ENCODE measurements at places on chromosomes 11 and 22.

GRCh38 chr22:35448523-35448922, 48.6 kb downstream of the MCM5 start:
- no peak for DNase-seq

DNA sequence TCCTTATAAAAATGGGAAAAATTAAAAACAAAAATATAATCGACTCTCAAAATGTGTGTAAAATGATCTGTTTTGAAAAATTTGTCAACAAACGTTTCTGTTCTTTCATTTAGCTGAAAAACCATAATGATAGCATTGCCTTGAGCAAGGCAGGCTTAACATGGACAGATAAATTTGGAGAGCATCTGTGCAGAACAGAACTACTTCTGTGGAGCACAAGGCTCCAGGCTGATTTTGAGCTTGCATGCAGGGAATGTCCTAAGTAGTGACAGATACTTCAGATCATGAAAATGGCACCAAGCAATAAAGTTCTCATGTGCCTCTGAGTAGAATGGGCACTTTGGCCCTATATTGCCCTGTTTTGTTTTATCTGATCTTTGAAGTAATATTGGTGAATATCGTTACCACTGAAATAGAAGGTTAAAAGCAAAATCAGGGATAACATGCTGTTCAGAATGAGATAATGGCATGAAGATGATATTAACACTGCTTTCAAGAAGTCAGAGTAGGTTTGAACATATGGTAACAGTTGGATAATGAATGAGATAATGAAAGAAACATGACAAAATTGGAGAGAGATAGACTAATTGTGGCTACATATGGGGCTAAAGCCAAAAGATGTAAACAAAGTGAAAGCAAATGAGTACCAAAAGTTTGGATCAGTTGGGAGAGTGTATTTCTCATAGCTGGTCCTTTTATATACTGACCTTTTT, 730.5 kb upstream of the CCDC179 start:
- no peak for DNase-seq

DNA sequence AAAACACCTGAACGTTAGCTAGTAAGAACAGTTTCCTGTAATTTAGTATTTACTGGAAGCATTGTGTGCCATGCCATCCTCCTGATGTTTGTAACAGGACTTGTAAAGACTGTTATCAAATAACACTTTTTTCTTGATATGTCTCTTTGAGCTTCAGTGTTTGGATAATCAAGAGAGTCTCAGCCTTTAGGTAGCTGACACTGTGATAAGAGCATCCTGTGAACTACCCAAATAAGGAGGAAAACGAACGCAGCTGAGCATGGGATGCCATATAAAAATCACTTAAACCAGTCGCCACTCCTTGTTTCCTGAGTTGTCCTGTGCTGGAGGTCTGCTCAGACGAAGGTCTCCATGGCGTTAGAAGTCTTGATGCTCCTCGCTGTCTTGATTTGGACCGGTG, at the start of gene OOSP2:
OOSP2 (plus strand) TSS at position 301 of the 400 bp plus-strand sequence; CDS start at position 352, 51 bp downstream.
- DNase-seq: no peak

GRCh38 chr11:45788887-45789286, 16.1 kb upstream of the SLC35C1 start:
- no peak for DNase-seq

DNA sequence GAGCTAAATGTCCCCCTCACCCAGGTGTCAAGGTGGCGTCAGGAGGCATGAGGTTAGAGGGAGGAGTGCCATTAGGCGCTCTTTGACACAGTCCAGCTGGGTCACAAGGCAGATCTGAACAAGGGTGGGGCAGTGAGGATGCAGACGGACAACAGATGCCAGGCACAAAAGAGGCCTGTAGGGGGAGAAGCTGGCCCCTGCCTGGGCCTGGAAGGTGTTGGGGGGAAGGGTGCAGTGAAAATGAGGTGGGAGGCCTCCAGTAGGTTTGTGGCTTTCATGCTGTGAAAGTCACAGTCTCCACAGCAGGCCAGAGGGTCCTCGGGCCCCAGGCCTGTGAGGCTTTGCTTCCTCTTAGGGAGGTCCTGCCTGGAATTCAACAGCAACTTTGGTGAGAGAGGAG, 85.0 kb upstream of the PLET1 start:
- DNase-seq: no peak

All from M059J (cell line).